Erythroblast (primary cell): ENCODE measurements at places on chromosomes 6 and 20.
A peak's percentile ranks its signal among the peaks of the same experiment; 100 is the strongest.

GRCh38 chr6:131844243-131844841, 36.5 kb downstream of the ENPP1 start:
- DNase-seq = no peak

DNA sequence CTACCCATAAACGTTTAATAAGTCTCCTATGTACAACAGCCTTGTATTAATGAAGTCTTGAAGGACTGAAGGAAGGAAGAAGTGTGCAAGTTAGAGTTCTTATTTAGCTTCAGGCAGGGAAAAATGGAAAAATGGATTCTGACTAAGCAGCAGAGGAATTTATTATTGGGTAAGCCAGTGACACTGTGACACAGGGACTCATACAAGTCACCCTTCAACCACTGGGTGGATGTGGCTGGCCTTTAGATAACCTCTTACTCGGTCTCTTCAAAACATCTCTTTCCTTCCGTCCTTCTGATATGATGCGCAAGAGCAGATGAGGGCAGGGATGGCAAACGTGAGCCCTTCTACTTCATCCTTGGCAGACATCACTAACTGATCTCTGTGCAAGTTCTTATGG, 145.6 kb downstream of the DHX35 start:
- no peak for DNase-seq

- no peak for DNase-seq
These were observed 53.9 kb downstream of the ERMARD start for GRCh38 chr6:169805242-169805838.

DNA sequence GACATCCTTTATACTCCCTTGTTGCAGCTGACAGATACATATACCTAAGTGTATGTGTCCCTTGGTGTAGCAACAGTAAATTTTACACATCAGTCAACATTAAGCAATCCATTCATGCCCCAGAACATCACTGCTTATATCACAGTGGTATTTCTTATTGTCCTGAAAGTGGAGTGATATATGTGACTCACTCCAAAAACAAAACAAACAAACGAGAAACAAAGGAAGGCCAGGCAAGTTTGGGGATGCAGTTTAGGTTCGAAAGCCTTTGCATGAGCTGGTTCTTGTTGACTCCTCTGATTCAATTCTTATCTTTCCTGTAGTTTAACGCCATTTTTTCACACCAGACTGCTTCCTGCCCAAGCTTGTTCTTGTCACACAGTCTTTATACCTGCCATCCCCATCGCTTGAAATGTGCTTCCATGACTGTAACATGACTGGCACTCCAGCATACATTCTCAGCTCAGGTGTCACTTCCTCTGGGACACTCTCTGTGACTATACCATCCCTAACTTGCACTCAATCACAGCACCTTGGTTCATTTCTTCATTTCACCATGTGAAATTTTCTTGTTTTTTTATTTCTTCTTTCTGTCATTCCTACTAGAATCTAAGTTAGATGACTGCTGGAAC, 125.0 kb upstream of the TSHZ2 start:
- DNase-seq = no peak

DNA sequence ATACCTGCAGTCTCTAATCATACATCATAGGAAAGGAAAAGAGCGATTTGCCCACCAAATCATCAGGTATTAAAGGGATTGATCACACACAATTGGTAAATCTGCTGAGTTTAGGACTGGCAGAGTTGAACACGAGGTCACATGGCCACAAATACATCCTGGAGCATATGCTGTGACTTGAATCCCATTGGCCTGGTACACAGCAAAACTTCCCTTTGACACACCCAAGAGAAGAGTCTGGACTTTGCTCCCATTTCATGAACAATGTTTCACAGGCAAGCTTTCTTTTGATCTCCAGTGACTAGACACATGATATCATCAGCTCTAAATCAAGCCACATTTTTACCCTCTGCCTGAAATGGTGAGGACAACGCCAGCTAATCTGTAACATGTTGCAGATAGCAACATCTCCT, 117.9 kb downstream of the ISM1 start:
- DNase-seq = no peak

DNA sequence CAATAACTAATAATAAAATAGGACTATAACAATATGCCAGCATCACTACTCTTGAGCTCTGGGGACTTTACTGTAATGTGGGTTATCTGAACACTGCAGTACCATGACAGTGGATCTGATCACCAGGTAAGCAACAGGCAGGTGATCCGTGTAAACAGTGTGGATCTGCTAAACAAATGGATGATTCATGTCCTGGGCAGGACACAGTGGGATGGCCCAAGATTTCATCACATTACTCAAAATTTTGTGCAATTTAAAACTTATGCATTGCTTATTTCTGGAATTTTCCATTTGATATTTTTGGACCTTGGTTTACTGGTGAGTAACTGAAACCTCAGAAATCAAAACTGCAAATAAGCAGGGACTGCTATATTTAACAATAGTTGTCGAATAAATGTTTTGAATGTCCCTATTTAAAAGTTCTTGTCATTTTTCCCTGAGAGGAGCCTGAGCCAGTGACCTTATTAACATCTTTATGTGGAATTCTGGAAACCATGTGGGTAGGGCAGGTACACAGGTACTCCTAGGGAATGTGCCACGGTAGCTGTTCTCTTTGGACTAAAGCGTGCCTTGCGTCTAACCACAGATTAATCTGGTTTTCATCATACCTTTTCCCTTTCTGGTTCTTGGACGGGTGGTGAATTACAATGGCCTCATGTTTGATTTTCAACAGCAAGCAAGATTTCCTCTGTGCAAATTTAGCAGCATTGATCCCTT, 214.5 kb upstream of the SASH1 start:
- no peak for DNase-seq

DNA sequence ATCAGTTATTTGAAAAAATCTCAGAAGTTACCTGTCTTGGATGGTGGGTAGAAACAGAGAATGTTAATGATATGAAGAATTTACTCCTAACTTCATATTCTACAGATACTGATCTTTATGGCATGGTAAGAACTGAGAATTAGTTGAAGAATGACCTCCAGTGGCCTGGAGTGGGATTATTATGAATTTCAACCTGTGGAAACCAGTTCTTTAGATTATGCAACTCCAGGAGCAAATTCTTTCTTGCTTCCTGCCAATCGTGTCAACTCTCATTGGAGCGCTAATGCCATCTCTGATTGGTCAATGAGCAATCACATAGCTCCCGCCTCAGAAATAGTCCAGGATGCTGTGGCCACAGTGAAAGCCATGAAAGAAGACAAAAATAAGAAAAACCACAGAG, 40.6 kb downstream of the LYRM2 start:
- DNase-seq = no peak

GRCh38 chr6:47048638-47049037, 6.5 kb upstream of the ADGRF1 start:
- DNase-seq = no peak

- DNase-seq = no peak
These were observed 84.2 kb upstream of the ENPP5 start for GRCh38 chr6:46254946-46255345.

- no peak for DNase-seq
These were observed 58.0 kb upstream of the OLIG3 start for GRCh38 chr6:137552146-137552545.

- DNase-seq = no peak
These were observed 54.2 kb downstream of the RAB44 start for GRCh38 chr6:36751833-36752186.

DNA sequence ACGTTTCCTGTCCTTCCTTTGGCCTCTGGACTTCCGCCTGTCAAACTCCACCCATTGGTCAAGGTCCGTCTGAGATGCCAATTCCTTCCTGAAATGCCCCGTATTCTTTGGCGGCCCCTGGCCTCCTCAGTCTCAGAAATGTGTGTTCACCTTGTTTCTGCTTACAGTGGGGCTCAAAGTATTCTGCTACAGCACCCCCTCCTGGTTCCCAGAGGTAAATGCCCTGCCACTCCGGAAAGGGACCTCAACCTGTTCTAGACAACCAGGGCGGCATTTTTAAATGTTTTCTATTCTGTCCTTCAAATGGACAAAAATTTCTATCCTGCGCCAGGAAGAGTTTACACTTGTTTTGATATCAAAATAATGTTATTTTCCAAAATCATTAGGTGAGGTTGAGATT, 12.1 kb upstream of the PAX1 start:
- DNase-seq = peak; percentile 3
